ENCODE measurements at places on chromosomes 12 and 14.
A peak's percentile ranks its signal among the peaks of the same experiment; 100 is the strongest.

DNA sequence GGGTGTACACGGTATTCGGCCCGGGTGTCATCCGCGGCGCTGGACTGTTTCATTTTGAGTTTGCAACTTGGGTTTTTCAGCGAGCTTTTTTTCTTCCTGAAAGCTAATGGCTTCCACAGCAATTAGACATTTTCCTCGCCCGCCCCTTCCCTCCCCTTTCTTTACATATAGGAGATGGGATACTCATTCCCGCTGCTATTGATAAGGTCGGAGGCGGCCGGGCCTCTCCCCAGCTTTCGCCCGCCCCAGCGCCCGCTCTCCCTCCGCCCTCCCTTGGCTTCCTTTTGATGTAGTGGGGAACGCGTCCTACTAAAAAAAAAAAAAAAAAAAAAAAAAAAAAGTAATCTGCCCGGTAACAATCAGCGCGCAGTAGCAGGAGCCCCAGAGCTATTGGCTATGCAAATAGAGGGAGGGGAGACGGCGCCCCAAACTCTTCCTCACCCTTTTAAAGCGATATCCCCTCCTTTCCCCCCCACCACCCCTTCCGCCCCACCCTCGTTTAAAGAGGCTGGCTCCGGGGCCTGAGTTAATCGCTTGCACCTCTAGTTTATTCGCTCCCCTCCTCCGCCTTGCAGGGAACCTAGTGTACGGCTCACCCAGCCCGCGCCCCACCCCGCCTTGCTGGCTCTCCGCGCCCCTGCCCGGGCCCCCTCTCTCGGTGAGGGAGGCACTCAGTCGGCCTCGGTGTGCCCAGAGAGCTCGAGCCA, 1.7 kb upstream of the CCND2 start:
- DNase-seq: peak; percentile 98

- no peak for DNase-seq
These were observed 46.1 kb downstream of the NIN start for GRCh38 chr14:50784683-50785456.

DNA sequence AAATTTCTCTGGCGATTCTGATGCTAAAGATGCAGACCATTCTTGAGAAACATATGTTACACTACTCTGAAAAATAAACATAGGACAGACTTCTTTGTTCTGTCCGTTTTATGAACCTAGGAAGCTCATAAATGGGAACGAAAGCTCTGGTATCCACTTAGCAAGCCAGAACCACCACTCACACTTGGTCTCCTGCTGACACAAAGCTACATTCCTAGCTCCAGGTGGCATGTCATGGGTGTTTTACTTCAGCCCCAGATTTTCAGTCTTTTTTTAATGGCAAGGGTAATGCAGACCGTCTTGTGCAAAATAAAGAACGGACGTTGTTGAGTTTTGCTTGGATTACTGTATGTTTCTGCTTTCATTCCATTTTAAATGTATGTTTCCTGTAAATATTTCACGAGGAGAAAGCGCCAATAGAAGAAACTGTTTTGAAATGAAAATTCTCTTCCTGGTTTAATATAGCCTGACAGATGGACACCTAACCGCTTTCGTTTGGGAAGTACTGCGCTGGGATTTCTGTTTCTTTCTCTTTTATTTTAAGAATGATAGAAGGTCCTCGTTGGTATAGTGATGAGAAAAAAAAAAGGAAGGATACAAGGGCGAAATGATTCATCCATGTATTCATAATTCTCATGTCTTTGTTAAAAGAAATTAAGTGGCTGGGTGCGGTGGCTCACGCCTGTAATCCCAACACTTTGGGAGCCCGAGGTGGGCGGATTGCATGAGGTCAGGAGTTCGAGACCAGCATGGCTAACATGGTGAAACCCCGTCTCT, 871 bp upstream of the COQ5 start:
- DNase-seq: no peak

DNA sequence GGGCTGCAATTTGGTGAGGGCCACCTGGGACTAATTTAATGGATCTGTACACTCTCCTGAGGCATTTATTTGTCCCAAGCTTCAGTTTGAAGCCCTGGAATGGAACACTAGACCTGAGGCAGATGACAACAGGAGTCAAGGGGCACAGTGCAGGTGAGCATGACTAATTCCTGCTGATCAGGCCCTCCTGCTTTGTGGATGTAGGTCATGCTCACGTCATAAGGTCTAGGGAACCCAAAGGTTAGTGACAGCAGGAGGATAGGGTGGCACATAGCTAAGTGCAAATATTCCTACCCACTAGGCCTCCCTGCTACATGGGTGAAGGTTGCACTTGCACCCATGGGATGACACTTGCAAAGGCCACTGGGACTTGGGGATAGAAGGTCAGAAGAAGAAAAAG, 30.8 kb downstream of the SDR9C7 start:
- no peak for DNase-seq

GRCh38 chr12:67893022-67893580, 96.1 kb upstream of the IFNG-AS1 start:
- no peak for DNase-seq

DNA sequence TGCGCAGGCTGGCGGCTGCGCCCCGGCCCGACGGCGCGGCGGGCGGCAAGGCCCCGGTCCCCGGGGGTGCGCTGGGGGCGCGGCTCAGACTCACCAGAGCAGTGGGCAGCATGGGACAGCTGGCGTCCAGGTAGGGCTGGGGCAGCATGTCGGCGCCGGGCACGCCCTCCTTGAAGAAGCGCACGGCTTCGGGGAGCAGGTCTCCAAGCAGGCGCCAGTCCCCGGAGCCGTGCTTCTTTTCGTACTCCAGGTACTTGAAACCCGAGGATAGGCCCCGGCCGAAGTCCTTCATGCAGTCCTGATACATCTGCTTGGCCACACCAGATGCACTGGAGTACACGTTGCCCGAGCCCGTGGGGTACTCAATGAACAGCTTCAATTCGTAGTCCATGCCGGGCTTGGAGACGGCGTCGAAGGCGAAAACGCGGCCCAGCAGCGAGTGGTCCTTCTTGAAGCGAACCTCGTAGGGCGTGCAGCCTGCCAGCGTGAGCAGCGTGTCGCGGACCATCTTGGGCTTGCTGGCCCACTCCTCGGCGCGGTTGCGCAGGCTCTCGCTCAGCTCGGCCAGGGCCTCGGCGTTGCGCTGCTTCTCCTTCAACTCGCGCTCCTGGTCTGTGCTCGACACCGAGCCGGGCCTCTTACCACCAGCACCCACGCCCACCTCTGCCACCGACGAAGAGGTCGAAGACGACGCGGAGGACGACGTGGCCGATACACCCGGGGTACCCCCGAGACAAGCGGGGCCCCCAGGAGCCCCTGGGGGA, 2.2 kb downstream of the IRF2BPL start:
- no peak for DNase-seq

- no peak for DNase-seq
These were observed 44.7 kb downstream of the PTPN11 start for GRCh38 chr12:112463478-112463877.

- DNase-seq: no peak
These were observed 10.0 kb upstream of the CDCA4 start for GRCh38 chr14:105030836-105031396.

DNA sequence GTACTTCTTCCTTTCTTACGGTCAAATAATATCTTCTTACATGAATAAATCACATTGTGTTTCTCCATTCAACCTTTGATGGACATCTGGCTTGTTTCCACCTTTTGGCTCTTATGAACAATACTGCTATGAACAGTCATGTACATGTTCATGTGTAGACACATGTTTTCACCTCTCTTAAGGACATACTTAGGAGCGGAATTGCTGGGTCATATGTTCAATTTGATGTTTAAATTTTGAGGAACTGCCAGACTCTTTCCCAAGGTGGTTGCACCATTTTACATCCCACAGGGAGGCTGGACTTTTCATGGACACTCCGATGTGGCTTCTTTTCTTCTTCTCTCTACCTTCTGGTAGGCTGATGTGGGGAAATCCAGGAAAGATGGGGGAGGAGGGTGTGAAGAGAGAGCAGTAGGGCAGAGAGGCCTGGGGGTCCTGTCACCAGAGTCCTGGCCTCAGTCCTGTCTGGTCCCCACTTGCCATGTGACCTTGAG, 16.8 kb downstream of the LGMN start:
- DNase-seq: no peak

GRCh38 chr12:14422516-14423230, 57.2 kb downstream of the ATF7IP start:
- no peak for DNase-seq

- peak; percentile 35 for DNase-seq
These were observed 253.3 kb downstream of the SLC15A4 start for GRCh38 chr12:128570191-128571065.
